Adipocyte (in vitro differentiated cells): ENCODE measurements at places on chromosomes 2 and 18.

DNA sequence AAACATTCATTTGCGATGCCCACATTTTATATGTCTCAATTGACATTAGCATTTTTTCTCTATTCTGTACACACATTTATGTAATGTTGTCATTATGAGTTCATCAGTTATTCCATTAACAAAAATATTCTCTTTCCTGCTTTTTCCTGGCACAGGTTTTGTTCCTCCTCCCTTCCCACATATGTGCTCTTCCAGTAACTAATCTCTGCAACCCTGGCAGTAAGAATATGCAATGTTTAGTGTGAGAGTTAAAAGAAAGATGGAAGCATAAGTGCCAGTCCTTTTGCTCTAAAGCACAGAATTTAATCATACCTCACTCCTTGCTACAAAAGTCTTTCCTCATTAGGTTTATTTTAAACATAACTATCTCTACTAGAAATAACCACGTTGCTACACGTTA, 155.8 kb upstream of the ERBB4 start:
- no peak for DNase-seq

GRCh38 chr18:4251873-4252272, 203.2 kb downstream of the DLGAP1 start:
- no peak for DNase-seq

GRCh38 chr2:209525834-209526281, 102.0 kb downstream of the MAP2 start:
- peak; percentile 85 for DNase-seq

DNA sequence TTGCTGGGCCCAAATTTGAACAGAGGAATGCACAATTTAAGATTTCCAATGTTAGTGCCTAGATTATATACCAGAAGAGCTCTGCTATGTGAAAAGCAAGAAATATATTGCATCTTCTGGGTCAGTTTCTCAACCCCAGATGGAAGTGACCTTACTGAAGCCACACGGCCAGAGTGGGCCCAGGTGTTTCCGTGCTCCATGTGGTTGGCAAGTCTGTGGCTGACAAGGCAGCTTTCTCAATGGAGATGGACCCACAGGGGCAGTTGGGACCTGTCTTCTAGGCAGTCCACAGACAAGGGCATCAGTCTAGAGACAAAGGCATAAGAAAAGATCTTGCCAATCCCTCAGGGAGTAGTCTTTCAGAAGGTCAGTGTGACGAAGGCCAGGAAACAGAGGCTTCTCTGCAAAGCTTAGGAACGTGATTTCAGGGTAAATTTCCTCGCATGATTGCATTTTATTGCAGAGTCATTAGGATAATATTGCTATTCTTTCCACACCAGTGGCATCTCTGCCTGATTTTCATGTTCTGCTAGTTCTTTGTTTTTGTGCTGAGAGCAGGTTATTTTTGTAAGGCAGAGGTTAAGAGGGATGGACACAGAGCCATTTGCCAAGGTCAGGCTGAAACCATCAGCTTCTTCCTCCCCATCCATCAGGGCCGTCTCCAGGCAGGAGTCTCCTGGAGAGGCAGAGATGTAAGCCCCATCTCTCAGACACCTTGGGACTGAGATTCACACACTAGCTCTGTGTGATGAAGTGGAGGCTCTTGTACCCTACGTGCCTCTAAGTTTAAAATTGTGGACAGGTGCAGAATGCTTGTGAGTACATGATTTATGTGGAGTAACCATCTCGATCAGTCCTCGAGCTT, 202.1 kb downstream of the ANKRD30B start:
- DNase-seq, result no peak

GRCh38 chr2:175688243-175688642, 313.8 kb downstream of the LNPK start:
- no peak for DNase-seq

GRCh38 chr2:207230261-207231105, 64.7 kb upstream of the KLF7 start:
- peak; percentile 39 for DNase-seq

- DNase-seq, result no peak
Observed at GRCh38 chr2:119463136-119463535, 31.5 kb downstream of the TMEM37 start.

GRCh38 chr2:162025121-162025911, 48.7 kb downstream of the DPP4 start:
- peak; percentile 68 for DNase-seq

DNA sequence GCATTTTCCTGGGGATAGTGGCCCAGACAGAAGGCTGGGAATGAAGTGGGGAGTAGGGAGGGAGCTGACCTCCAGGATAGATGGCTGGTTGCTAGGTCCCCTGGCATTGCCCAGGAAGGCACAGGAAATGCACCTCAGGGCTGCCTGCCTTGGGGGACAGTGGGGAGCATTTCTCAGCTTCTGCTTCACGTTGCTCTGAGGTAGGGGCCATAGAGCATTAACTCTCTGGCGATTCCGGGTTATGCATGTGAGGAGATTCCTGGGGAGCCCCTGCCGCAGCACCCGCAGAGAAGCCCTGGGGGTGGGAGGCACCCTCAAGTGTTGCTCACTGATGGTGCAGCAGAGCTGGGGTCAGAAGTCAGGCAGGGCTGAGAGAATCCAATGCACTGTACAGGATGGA, 256.5 kb downstream of the CYP26B1 start:
- DNase-seq, result no peak

- no peak for DNase-seq
Observed at GRCh38 chr18:3653263-3653850, 203.4 kb downstream of the TGIF1 start.

- DNase-seq, result no peak
Observed at GRCh38 chr2:104254017-104254416, 599.9 kb upstream of the POU3F3 start.

GRCh38 chr2:101981504-101981903, 10.3 kb upstream of the IL1R2 start:
- no peak for DNase-seq

DNA sequence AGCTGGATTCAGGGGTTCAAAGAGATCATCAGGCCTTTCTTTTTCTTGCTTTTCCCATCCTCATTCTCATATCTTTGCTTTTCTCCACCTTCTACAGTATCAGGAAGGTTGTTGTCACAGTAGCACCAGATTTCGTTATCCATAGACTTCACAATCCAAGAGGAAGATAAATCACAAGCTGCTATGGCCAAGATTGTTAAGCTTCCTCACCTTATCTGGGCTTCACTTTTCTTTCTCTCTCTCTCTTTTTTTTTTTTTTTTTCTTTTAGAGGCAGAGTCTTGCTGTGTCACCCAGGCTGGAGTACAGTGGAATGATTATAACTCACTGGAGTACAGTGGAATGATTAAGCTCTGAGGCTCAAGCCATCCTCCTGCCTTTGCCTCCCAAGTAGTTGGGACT, 93.5 kb downstream of the TTC27 start:
- no peak for DNase-seq

- peak; percentile 63 for DNase-seq
Observed at GRCh38 chr2:28610583-28611201, 114.8 kb downstream of the PLB1 start.

GRCh38 chr2:216172493-216172892, 63.3 kb downstream of the XRCC5 start:
- DNase-seq, result no peak

DNA sequence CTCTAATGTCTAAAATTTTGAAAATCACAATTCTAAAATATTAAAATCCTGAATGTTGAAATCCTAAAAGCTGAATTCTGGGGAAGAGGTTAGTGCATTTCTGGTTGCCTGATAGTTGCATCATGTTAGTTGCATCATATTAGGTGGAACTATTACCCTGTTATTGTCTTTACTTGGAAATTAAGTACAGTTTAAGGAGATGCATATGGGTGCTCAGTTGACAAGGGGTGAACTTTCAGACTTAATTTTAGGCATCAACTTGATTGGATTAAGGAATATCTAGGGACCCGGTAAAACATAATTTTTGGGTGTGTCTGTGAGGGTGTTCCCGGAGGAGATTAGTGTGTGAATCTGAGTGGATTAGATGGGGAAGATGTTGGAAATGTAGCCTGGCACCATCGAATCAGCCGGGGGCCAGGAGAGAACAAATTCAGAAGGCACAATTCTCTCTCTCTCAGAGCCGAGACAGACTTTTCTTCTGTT, 409.8 kb downstream of the PLCL1 start:
- peak; percentile 75 for DNase-seq

DNA sequence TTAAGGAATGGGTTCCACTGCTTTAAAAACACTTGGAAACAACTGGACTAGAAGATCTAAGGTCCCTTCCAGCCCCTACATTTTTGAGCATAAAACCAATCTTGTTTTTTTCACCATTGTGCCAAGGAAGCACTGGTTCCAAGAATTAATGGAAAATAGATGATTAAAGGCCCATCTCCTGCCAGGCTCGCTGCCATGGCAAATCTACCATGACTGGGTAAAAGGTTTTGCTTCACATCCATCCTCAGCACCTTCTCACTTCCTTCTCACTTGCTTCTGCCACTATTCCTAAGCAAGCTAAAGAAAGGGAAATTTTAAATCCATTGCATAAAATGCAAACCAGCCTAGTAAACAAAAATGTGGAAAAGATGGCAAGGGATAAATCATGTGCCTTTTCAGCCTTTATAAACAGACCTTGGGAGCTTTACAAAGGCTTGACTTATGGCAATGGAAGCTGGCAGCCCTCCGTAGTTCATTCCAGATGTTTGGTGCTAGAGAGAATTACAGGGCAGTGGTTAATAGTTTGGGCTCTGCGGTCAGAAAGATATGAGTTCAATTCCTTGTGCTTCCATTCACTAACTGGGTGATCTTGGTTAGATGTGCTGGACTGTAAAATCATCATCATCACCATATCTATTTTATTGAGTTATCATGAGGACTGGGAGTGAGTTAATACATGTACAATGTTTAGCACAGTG, 27.0 kb upstream of the ST3GAL5 start:
- DNase-seq, result peak; percentile 46

GRCh38 chr2:72236445-72237067, 88.9 kb upstream of the CYP26B1 start:
- peak; percentile 84 for DNase-seq

DNA sequence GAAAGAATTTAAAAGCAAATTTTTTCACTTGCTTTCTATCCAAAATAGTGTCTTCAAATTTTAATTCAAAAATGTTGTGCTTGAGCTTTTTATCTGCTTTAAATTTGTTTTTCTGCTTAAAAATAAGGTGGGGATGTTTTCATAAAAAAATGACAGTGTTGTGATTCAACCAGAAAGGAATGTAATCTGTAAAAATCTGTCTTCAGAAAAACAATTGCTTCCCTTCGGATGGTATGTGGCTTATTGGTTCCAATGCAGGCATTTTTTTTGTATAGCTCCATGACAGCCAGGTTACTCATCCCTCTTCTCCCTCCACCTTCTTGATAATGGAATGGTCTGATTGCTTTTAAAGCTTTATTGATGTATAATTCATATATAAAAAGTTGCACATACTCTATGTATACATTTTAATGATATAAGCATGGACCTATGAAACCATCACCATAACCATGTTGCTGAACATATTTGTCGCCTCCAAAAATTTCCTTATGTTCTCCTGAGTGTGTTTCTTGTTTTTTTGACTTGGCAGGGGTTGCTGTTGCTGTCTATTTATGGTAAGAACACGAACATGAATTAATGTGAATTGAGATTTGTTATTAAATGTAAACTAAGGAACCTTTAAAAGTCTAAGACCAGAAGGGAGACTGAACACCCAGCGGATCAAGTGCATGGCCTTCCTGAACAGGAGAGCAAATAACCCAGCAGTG, 363.7 kb upstream of the SPHKAP start:
- peak; percentile 61 for DNase-seq

GRCh38 chr2:231364961-231365810, 30.3 kb upstream of the B3GNT7 start:
- peak; percentile 92 for DNase-seq

GRCh38 chr2:235904585-235904931, 263.6 kb downstream of the GBX2 start:
- no peak for DNase-seq

- DNase-seq, result no peak
Observed at GRCh38 chr18:48714873-48715272, 176.0 kb downstream of the CTIF start.

- DNase-seq, result no peak
Observed at GRCh38 chr18:39752351-39752750, 2186.8 kb upstream of the CELF4 start.

DNA sequence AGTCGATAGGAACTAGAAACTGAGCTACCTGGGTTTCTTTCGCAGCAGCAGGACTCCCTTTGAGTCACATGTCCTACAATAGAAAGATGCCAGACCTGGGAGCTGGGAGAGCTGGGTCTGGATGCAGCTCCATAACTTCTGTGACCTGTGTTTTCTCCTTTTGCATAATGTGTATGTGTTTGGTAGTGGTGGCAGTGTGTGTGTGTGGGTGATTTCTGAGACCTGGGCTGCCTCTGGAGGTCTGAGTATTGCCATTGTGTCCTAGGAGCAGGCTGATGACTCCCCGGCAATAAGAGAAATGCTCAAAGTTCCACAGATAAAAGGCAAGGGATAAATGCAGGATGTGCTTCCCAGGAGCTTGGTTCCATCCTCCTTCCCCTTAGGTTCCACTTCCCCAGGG, 6.4 kb downstream of the WNT10A start:
- DNase-seq, result no peak

- no peak for DNase-seq
Observed at GRCh38 chr18:79496237-79496977, 100.7 kb downstream of the NFATC1 start.

GRCh38 chr2:44941551-44942234, at the start of gene SIX3:
SIX3 (plus strand) TSS chr2:44941702; CDS start chr2:44942105, 403 bp downstream.
- peak; percentile 53 for DNase-seq

DNA sequence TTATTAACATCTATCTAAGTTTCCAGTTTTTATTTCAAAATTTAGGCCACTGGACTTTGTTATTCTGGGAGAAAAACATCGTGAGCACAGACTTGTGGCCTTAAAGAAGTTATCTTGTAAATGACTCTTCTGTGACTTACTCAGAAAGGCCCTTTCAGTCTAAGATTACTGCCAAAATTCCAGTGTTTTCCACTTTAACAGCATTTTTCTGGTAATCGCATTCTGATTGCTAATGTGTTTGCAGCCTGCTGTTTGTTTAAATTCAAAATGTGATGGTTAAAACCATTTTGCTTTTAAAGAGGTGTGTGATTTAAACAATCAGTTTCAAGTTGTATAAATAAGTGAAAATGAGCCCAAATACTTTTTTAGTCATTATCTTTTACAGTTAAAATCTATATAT, 136.7 kb upstream of the DAPL1 start:
- no peak for DNase-seq

DNA sequence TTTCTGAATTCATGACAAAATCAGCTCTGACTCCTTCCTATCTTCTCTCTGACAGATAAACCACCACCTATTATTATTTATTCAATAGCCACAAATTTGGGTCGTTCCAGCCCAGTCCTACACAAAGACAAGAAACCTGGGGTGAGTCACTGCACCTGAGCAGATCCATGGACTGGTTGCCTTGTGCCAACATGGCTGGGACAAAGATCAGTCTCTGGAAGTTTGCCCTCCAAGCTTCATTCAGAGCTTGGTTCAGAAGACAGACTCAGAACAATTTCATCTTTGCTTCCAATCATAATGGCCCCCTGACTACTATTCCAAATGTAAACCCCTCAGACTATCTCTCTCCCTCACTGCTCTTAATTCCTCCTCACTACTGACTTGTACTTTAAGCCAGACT, 9.6 kb upstream of the EXOC6B start:
- DNase-seq, result no peak

GRCh38 chr2:108139521-108139920, 100.2 kb upstream of the SULT1C3 start:
- peak; percentile 41 for DNase-seq
